ENCODE measurements at places on chromosomes 1 and 21.

GRCh38 chr1:8133190-8133589 is 107.1 kb upstream of the ERRFI1 start:
- peak; percentile 65 for DNase-seq

GRCh38 chr21:41898998-41899397 is 19.9 kb upstream of the PRDM15 start:
- no peak for DNase-seq

- DNase-seq, result no peak
Measured at GRCh38 chr1:158329733-158330132, 1.6 kb downstream of the CD1B start.

DNA sequence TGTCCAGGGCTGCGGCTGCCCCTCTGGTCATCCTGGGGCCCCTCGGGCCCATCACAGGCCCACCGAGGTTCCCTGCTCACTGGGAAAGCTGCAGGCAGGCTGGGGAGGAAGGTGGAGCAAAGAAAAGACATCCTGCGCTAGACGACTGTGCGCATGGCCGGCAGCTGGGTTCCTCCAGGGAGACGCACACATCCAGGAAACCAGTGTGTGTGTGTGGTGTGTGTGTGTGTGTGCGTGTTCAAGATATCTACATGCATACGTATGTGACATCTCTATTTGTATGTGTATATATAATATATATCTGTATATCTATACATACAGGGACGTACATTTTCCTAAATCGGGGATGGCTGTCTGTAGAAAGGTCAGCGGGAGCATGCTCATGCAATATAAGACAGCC is 63.7 kb downstream of the ACOT7 start:
- DNase-seq, result peak; percentile 38

- DNase-seq, result no peak
Measured at GRCh38 chr1:87201768-87202167, 126.9 kb upstream of the LMO4 start.

DNA sequence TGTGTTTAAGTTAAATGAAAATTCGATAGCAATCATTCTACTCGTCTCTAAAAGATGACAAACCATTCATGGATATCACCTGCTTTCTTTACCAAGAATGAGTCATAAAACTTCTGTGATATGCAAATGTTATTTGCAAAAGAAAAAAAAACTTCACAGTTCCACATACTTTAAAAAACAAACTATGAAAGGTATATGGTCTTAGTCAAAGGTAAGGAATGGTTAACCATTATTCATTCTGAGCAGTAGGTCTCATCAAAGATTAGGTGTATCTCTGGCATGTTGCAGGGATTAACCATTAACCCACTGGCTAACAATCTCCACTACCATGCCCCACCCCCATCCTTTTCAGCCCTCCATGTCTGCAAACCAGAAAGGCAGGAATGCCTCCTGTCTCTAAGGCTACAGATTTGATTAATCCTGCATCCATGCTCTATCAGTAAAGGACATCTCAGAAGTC is 44.4 kb downstream of the PTPN14 start:
- no peak for DNase-seq

- no peak for DNase-seq
Measured at GRCh38 chr1:164446020-164446419, 113.0 kb upstream of the PBX1 start.

DNA sequence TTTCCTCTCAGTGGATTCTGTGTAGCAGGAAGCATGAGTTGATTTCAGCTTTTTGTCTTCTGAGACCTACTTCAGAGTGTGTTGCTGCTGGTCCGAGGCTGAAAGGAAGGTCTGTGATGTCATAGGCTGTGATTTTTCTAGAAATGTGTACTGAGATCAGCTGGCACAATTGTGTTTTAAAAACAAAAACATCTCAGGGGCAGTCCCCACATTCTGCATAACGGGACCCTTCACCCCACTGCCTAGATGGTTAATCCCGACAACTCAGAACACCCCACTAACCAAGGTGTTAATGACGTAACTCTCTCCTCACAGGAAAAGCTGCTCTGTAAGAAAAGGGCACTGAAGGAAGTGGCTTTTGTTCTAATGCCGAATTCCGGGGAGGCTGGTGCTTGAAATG is 59.8 kb upstream of the PPP2R5A start:
- no peak for DNase-seq

GRCh38 chr1:26307363-26307781 is 936 bp upstream of the UBXN11 start:
- DNase-seq, result no peak

DNA sequence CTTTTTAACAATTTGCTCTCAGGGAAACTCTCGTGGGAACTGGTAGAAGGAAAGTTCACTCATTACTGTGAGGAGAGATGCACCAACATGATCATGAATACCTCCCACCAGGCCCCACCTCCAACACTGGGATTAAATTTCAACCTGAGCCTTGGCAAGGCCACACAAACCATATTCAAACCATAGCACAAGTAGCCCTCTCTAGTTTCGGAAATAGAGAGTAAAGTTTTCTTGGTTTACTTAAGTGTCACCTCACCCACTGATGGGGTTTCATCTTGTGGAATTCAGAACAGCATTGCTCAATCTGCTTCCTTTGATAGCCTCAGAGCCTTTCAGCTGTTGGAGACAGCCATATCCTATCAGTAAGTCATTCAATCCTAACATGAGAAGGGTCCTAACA is 25.5 kb upstream of the CCSAP start:
- no peak for DNase-seq

DNA sequence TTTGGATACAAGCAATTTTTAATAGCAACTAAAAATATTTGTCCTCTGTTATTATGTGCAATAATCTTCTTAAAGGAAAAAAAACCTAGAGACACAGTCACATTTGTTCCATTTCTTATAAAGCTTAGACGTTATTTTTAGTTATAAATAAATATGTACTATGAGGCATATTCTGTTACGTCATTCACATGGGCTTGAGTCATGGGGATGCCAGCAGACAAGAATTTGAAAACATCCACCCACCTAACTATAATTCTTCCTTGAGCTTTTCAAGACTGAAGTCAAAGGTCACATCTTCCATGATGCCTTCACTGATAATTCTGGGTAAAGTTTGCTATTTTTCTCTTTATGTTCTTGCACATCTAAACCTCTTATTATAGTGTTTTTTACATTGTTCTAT is 268.8 kb downstream of the KCTD3 start:
- DNase-seq, result peak; percentile 61

GRCh38 chr1:153032677-153033308 is 1.8 kb downstream of the SPRR1B start:
- peak; percentile 50 for DNase-seq

DNA sequence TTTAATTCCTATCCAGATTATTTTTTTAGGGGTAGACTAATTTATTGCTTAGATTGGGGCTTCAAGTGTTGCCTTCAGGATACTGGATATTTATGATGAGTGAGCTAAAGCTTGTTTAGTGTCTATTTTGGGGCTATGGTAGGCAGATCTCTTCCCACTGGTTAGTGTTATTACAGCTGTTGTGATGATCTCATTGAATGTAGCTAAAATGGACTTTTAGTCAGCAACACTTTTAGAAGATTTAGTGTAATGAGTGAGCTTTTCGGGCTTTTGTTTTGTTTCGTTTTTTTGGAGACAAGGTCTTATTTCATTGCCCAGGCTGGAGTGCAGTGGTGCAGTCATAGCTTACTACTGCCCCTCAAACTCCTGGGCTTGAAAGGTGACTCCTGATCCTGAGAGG is 14.2 kb downstream of the THRAP3 start:
- DNase-seq, result peak; percentile 43

GRCh38 chr21:28196981-28197380 is 795.7 kb downstream of the LTN1 start:
- DNase-seq, result no peak

GRCh38 chr1:211603191-211603701 is 24.3 kb upstream of the SLC30A1 start:
- no peak for DNase-seq

GRCh38 chr1:162596514-162597170 is 35.1 kb downstream of the UAP1 start:
- no peak for DNase-seq

DNA sequence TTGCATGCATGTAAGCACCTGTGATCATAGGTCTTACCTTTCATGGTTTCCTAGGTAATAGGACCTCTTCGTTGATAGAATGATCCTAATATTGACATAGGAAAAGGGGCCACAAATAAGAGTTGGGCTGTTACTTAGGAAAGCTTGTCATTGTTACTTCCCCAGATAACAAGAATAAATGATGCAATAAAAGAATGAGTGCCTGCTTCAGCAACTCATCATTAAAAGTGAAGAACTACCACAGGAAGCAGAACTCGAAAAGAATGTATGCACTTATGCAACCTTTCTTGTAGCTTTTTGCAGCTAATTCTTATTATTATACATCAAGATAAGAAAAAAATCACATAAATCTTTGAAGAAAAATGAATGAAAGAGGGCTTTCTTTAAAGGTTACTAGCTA is 548.6 kb downstream of the LTN1 start:
- peak; percentile 37 for DNase-seq

GRCh38 chr1:1149416-1149815 is 24.3 kb upstream of the TTLL10 start:
- no peak for DNase-seq

DNA sequence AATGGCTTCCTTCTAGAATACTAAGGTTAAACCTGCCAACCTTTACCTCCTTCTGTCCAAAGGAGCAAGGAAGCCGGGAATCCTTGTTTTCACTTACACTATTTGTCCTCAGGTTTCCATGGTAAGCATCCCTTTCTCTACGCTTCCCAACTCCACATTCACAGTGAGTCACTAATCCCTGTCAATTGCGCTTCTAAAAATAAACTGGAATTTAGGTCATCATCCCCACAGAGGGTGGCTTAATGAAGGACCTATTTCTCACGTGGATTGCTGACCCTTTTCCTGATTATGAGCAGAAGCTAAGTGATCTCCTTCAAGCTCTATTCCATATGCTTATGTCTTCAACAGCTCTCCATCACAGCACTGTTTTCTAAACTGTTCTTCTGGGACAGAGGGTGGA is 39.9 kb upstream of the ABCA4 start:
- peak; percentile 90 for DNase-seq

DNA sequence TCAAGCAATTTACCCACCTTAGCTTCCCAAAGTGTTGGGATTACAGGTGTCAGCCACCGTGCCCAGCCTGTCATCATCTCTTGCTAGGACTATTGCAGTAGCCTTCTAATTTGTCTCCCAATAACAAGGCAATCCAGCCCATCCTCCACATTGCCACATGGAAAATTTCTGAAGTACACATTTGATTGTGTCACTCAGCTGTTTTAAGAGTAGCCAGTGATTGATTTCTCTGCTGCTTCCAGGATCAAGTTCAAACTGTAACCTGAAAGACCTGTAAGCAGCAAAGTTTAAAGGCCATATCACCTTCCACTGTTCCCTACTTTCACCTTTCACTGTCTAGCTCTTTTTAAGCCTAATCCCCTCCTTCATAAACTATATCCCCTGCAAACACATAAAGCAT is 7.8 kb upstream of the ELK4 start:
- no peak for DNase-seq

DNA sequence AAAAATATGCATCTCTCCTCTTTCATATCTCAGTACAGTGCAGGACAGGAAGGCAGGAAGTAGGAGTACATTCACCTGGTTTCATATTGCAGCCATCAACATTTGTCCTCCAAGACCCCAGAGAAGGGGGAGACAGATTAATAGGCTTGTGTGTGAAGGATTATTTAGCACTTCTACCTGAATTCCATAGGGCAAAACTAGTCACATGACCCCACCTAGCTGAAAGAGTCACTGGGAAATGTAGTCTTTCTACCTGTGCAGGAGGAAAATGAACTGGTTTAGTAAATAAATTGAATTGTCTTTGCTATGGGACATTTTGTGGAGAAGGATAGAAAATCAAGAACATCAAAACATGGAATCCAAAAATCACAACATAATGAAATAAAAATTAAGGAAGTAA is 13.9 kb upstream of the TRIM33 start:
- no peak for DNase-seq

DNA sequence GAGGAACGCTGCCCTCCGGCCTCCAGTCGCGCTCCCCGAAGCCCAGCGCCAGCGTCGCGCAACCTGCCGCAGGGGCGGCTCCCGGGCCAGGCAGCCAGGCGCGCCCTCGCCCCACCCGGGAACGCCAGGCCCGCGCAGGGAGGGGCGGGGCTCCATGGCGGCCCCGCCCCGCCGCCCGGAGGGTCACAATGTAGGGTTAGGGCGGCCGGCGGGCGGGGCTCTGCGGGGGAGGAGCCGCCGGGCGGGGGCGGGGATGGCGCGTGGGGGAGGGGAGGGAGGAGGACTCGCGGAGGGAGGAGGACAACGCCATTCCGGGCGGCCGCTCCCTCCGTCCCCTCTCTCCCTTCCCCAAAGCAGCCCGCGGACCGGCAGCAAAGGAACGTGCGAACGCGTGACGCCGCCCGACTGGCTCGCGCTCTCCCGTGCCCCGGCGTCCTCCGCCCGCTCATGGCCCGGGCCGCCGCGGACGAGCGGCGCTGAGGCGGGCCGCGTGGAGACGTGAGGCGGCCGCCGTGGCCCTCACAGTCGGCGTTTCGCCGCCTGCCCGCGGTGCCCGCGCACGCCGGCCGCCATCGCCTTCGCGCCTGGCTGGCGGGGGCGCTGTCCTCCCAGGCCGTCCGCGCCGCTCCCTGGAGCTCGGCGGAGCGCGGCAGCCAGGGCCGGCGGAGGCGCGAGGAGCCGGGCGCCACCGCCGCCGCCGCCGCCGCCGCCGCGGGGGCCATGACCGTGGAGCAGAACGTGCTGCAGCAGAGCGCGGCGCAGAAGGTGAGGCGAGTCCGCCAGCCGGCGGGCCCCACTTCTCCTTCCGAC is at the start of gene USP25:
Gene USP25 (plus strand): TSS at position 309 of the 810 bp plus-strand sequence. CDS start 412 bp downstream, at position 721.
- DNase-seq, result peak; percentile 77

- DNase-seq, result peak; percentile 30
Measured at GRCh38 chr21:43734928-43735229, 15.9 kb downstream of the PDXK start.

- peak; percentile 84 for DNase-seq
Measured at GRCh38 chr1:13733711-13734110, 33.7 kb downstream of the PRDM2 start.

- peak; percentile 84 for DNase-seq
Measured at GRCh38 chr1:87968197-87968955, 639.7 kb downstream of the LMO4 start.

DNA sequence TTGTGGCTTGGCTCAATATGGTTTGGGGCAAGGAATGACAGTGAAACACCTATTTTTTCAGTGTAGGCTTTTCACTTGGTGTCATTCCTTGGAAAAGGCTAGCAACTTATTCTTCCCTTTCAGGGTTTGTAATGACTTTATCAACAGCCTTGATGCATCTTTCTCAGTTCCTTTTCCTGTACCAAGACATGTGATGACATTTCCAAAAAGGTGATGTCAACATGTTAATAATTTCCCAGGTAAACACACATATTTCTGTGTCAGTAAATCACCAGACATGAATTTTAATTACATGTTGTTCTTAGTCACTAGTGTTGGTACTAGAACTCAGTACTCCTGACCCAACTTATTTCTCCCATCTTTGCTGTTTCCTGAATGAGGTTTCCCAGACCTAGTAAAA is 37.8 kb upstream of the RRP15 start:
- no peak for DNase-seq

All from fibroblast of skin of back (primary cell).